ENCODE measurements at places on chromosomes 7 and 10. TPM values are rescaled to one million over a fixed set of nuclear protein-coding genes. Genes with fewer than 3 reads are reported as not detected.

STEAP1B gene
- 2.6 TPM for total RNA-seq

DNA sequence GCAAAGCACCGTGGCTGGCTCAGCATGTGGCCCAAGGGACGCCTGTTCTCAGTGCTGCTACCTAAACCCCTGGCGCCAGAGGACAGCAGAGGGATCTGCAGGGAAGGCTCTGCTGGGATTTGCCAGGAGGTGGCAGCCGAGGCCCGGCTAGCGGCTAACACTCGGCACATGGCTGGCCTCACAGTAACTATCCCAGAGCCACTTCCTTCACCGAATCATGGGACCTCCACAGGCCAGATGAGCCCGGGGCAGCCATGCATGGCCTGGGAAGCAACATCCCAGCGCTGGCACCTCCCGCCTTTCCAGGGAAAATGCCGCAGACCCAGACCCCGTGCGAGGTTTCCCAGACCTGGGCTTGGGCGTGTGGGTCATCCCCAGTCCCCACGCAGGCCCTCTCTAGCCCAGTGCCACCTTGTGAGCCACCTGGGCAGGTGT lies 36.4 kb downstream of the DPYSL4 start:
- no peak for DNase-seq

DNA sequence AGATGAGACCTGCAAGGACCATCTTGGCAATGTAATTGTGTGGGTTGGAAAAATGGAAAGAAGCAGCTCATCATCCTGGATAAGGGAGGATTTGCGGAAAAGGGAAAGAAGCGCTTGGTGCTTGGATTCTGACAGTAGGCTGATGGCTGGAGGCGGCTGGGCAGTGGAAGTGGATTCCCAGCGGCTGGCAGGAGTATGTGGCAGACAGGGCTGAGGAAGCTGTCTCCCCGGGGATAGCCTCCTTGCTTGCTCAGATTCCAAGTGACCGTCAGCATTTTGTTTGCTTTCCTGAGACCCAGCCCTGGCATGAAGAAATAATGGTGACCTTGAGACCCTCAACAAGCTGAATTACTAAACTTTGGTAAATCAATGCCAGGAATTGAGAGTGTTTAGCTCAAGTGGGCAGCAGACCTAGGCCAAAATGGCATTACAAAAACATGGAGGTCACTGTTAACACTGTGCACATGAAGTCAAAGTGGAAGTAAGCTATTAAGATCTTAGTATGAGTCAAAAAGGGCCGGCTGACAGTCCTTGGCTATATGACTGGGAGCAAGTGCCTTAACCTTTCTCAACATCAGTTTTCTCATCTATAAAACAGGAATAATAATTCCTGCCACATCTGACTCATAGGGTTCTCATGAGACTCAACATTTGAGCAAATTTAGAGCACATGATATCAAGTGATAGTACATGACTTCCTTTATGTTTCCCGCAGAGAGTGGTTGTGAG lies 21.3 kb downstream of the SLC25A28 start:
- DNase-seq, result no peak

GRCh38 chr7:38222481-38223096 lies 44.5 kb downstream of the STARD3NL start:
- no peak for DNase-seq

RET gene
- 0.64 TPM for total RNA-seq

DNA sequence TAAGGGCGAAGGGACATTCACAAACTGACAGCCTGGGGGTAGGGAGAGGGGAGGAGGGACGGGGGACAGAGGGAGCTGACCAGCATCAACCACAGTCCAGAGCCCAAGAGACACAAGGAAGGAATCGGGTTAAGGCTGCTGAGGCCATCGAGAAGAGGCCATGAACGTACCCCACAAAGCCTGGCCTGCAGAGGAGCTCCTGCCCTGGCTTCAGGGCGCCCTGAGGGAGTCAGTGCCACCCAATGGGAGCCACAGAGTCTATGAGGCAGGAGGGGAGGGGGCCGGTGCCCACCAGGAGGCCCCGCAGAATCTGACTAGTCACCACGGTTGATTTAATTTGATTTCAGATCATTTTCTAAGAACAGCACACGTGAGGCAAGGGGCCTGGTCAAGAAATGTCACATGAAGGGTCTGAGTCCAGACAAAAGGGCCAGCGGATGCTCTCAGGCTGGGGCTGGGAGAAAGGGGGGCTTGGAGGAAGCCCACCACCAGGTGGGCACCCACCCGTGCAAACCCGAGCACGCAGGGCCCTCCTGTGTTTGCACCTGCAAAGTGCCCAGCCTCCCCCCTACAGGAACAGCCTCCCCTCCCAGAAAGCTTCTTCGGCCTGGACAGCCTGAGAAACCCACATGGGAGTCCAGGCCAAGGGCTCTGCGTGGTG lies 40.4 kb downstream of the CAMK2B start:
- peak; percentile 80 for DNase-seq

All from mesenteric fat pad (tissue), 1 donor.